ENCODE measurements at places on chromosomes 1 and 21. TPM values are rescaled to one million over a fixed set of nuclear protein-coding genes. Genes with fewer than 3 reads are reported as not detected.

Gene HSD3B2
- not detected for total RNA-seq

Gene PCSK9
- not detected for total RNA-seq

GRCh38 chr1:29457496-29458368 lies 221.4 kb downstream of the PTPRU start:
- no peak for DNase-seq

- no peak for DNase-seq
Measured at GRCh38 chr1:119009312-119009655, 21.1 kb upstream of the TBX15 start.

- no peak for DNase-seq
Measured at GRCh38 chr1:58895559-58896145, 111.8 kb upstream of the JUN start.

DNA sequence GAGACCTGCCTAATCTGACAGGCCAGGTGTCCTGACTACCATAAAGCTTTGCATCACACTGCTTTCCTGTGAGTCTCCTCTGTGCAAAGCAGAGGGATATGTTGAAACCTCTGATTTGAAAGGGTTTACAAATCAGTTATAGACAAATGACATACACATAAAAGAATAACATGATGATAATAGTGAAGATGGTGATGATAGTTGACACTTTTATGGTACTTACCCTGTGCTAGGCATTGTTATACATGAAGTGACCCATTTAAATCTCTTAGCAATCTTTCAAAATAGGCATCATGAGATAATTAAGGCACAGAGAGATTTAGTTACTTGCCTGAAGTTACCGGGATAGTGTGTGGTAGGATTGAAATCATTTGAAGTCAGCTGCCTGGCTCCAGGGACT lies 34.1 kb upstream of the PKN2 start:
- no peak for DNase-seq

DNA sequence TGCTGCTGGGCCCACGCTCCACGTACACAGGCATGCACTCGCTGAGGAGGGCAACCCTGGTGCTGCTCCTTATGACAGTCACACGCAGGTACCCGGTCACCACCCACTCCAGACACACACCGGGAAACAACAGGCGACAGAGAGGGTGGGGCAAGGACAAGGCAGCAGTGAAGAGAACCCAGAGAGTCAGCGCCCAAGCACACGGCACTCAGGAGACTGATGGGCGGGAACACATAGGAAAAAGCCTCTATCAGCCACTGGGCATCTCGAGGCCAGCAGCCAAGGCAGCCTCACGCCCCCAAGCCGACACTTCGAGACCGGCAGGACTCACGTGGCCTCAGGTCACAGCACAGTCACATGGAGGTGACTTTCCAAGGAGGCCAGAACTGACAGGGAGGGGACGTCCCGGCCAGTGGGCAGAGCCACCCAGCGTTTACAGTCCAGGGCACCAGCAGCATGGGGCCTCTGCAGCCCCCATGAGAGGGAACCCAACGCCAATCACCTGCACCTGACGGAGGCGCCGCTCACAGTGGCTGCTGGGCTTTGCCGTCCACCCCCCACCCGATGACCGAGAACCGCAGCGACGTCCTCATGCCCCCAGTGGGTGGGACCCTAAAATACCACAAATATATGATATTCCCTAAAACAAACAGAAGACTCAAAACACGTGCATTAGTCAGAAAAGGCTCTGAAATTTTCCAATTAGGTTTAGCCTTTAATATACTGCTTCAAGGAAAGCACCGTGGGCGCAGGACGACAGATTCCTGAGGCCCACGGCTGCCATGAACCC lies 19.7 kb downstream of the PTTG1IP start:
- no peak for DNase-seq

GRCh38 chr1:51708911-51709760 lies 92.2 kb downstream of the OSBPL9 start:
- DNase-seq, result no peak

GRCh38 chr1:107436552-107437241 lies 295.9 kb downstream of the NTNG1 start:
- no peak for DNase-seq

Gene LCE2B
- total RNA-seq, result not detected

Gene PLA2G2D
- not detected for total RNA-seq

DNA sequence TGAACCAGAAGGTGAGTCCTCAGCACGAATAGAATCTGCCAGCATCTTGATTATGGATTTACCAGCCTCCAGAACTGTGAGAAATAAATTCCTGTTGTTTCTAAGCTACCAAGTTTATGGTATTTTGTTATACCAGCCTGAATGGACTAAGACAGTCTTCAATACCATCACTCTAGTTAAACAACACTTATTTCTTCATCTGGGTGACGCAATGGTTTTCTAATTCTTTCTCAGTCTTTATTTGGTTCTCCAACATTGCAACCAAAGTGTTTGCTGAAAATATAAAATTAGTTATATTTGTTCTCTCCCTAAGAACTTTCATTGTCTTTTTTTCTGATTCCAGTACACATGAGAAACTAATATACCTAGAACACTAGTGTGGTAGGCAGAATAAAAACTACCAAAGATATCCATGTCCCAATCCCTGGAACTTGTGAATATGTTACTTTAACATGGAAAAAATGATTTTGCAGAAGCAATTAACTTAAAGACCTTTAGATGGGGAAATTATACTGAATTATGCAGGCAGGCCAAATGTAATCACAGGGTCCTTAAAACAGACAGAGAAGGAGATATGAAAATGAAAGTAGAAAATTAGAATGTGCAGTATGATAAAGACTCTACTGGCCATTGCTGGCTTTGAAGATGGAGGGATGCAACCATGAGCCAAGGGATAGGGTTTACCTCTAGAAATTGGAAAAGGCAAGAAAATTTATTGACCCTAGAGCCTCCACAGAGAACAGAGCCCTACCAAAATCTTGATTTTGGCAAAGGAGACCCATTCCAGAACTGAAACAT lies 1115.1 kb downstream of the PLA2G4A start:
- no peak for DNase-seq

DNA sequence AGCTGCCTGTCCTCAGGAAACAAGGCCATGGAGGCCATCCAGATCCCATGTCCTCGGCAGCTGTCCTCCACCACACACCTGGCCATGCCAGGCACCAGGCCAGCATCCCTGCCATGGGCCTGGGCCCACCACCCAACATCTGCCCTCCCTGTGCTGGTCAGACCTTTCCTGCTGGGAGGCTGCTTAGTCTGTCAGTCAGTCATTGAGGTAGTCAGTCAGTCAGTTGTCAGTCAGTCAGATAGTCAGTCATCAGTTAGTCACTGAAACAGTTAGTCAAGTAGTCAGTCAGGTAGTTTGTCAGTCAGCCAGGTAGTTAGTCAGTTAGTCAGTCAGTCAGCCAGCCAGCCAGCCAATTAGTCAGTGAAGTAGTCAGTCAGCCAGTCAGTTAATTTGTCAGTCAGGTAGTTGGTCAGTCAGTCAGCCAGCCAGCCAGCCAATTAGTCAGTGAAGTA lies 17.2 kb downstream of the KRTAP10-1 start:
- no peak for DNase-seq

GRCh38 chr1:39084191-39084590 lies 58.0 kb downstream of the NDUFS5 start:
- no peak for DNase-seq

Gene C1QB
- total RNA-seq, result 583 TPM

Gene SKI
- 90.9 TPM for total RNA-seq

Gene CHODL
- total RNA-seq, result 2.9 TPM

Gene DNM3
- total RNA-seq, result 6.4 TPM

DNA sequence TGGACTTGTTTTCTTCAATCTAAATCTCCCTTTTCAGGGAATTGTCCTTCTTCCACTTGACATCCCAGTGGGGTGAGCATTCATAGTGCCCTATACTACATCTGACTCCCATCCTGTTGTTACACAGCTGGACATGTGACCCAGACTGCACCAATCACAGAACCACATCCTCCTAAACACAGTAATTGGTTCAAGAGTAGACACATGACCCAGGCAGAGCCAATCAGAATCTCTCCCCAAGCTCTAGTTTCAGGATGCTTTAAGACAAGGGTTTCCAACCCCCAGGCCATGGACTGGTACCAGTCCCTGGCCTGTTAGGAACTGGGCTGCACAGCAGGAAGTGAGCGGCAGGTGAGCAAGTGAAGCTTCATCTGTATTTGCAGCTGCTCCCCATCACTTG lies 5.6 kb upstream of the DDOST start:
- no peak for DNase-seq

DNA sequence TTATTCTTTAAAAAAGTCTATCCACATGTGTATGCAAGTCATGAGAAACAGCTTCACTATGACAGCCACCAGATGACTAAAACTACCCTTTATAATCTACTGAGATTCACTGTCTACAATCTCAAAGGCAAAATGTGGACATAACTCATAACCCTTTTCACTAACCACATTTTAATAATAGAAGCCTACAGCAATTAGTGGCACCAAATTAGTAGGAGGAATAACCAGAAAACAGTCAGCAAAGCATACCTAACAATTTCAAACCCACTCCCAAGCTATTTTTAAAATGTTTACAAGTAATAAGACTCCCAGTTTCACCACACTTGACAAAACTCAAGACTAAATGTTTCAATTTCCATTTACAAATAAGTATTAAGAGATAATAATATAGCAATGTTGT lies 442.9 kb downstream of the PTPRC start:
- no peak for DNase-seq

Gene GBP5
- total RNA-seq, result 0.42 TPM

DNA sequence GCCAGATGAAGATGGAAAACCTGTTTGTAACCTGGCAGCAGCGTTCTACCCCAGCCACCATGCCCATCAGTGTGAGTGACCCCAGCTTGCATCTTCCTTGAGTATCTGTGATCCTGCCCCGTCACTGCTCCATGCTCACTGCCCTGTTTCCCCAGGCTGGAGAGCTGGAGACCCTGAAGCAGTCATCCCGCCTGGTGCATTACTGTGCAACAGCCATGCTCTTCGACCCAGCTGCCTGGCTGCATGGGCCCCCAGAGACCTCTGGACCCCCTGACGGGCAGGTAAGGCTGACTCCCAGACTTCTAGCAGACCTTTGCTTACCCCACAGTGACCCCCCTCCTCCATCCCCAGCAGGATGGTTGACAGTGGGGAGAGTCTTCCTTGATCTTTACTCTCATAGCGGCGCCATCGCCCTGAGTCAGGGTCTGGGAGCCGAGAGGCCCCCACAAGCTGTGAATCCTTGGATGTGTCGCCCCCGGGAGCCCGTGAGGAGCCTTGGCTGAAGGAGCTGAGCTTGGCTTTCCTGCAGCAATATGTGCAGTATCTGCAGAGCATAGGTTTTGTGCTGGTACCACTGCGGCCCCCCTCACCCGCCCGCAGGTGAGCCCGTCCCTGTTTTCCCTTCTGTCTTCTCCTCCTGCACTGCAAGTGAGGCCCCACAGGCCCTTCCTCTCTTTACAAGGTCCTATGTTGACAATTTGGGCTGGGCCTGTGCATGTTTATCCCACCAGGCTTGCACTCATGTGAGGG lies 10.4 kb downstream of the HYI start:
- no peak for DNase-seq

GRCh38 chr1:158901623-158902022 lies 29.7 kb upstream of the PYHIN1 start:
- no peak for DNase-seq

Gene SH2D1B
- total RNA-seq, result not detected

GRCh38 chr1:54581621-54582035 lies 33.6 kb downstream of the ACOT11 start:
- peak; percentile 95 for DNase-seq

DNA sequence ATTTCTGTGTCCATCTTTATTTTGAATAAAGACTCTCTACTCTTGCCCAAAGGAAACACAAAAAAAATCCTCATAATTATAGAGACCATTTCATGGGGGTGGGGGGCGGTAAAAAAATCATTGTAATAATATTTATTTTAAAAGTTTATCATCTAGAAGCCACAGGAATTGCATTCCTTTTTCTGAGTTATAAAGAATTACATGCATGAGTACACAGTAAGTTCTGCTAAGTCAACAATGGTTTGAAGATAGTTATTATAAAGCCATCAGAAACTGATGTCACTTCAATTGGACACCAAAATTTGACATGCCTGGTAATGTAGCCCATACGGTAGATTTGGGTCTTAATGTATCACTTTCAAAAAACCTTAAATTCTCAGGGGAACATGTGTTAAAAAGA lies 478.1 kb upstream of the NR5A2 start:
- DNase-seq, result no peak

DNA sequence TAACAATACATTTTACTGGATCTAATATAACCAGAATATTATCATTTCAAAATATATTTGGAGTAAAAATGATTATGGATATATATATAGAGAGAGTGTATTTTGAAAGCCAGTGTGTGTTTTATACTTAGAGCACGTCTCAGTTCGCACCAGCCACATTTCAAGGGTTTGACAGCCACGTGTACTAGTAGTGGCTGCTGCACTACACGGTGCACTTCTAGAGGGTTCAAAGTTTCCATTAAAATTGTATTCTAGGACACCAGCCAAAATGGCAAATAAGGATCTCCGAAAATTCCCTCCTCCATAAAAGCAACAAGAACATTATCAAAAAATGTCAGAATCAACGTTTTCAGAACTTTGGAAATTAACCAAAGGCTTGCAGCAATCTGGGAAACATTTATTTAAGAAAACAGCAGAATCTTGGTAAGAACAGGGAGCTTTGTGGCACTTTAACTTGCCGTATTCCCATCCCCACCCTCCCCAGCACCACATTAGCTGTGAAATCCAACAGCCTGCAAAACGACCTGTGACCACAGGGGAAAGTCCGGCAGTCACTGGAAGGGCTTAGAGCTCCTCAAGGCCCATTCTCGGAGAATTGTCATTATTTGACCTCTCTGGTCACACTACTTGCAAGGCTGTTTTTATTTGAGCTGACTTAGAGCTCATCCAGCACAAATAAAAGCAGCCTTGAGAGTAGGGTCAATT lies 33.5 kb upstream of the MRPS6 start:
- no peak for DNase-seq

DNA sequence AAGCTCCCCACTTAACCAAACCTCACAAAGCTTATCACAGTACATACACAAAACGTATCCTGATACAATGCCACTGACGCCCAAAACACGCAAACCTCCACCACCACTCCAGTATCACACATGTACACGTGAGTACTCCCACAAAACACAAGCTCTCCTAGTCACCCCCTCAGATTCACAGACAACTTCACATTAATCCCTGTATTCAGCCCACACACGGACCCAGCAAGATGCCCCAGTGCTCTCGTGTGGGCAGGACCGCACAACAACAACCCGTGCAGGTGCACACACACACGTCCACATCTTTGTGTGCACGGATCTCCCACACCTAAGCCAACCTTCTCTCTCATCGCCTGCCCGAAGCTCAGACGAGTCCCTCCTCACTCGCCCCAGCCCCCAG lies 17.6 kb downstream of the PADI1 start:
- DNase-seq, result no peak
